ENCODE measurements at places on chromosomes 4 and X.

DNA sequence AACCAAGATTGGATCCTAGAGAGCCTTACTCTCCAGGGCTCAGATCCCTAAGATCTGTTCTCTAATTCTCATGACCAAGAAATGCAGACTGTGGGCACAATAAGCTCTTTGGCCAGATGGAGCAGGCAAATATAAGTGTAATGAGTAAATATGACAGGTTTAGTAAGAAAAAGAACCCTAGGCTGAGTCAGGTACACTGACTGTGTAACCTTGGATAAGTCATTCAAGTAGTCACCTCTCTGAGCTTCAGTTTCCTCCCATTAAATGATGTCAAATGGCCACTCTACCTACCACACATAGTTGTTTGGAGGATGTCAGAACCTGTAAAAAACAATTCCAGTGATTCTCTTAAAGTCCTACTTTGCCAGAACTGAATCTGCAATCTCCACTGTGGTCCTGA is 8.3 kb upstream of the EDA start:
- DNase-seq, result no peak

DNA sequence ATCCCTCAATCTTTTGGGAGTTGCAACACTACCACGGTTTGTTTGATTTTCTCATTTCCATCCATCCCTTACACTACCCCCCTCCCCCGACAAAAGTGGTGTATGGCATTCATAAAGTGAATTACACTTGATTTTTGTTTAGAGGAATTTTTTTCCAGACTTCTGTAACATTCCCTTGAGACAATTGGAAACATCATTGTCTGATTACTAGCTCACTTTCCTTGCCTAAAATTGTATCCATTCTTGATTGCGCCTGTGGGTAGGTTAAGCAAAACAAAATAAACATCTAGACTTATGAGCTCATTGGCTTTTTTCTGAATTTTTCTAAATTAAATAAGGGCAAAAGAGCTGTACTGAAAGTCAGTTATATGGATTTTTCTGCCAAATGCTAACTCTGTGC is 3.5 kb downstream of the GPC3 start:
- no peak for DNase-seq

GRCh38 chrX:119784747-119785446 is 6.5 kb downstream of the RPL39 start:
- peak; percentile 54 for DNase-seq

- DNase-seq, result no peak
Measured at GRCh38 chr4:124790471-124790870, 77.9 kb upstream of the ANKRD50 start.

GRCh38 chrX:2398064-2398656 is 102.6 kb downstream of the DHRSX start:
- no peak for DNase-seq

DNA sequence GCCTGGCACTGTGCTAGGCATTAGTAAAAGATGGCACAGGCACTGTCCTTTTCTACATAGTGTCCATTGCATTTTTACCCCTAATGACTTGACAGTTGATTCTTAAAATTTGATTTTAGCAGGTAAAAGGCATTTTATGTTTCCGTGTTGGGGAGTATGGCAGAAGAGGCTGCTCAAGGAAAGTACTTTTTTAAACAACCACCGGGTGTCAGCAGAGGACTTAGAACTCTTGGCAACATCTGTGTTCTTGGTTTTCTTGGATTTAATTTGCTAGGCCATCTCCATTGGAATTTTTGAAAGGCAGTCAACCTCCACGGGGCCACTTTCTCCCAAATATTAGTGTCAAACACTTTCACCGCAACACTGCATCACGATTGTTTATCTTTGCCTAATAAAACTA is 102.9 kb downstream of the TSPAN7 start:
- DNase-seq, result no peak

DNA sequence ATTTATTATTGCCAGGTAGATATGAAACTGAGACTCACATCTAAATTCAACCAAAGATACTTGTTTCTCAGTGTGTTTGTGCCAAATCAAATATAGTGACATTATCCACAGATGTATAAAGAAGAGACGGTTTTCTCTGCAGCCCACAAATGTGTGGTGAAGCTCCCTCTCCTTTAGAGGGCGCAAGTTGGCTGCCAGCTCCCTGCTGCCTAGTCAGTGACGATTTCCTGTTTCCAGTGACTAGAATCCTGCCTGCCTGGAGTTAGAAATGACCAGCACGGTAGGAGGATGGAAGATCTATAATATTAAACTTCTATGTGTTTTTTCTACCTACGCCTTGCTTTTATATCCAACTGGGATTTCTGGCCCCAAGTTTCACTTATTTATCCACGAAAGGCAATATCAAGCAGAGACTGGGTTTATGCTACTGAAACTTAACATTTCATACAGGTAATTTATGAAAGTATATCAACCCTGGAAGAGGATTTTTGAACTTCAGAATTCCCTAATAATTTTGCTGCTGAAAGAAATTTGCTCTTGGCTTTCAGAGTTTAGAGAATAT is 1793.7 kb upstream of the TENM3 start:
- DNase-seq, result no peak

- DNase-seq, result no peak
Measured at GRCh38 chrX:66000628-66001272, 39.1 kb downstream of the VSIG4 start.

GRCh38 chr4:186891859-186892486 is 168.3 kb upstream of the FAT1 start:
- DNase-seq, result no peak

GRCh38 chr4:23770011-23770410 is 119.8 kb downstream of the PPARGC1A start:
- no peak for DNase-seq

DNA sequence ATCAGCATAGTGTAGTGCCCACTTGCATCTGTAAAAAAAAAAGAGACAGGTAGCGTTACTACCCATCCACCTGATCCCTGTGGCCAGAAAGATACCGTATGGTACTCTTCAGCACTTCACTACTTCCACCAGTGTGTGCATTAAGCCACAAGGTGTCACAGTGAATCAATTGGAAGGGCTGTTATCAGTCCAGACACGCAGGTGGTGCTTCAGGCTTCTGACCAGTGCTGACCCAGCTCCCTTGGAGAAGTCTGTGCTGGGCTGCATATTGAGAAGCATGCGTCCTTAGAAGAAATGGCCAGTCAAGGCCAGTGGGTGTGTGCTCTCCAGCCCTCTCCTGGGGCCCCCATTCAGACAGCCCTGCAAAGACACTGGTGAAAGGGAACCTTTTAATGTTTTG is 10.6 kb downstream of the LDB2 start:
- no peak for DNase-seq

GRCh38 chr4:17997129-17997528 is 24.4 kb downstream of the LCORL start:
- DNase-seq, result no peak

DNA sequence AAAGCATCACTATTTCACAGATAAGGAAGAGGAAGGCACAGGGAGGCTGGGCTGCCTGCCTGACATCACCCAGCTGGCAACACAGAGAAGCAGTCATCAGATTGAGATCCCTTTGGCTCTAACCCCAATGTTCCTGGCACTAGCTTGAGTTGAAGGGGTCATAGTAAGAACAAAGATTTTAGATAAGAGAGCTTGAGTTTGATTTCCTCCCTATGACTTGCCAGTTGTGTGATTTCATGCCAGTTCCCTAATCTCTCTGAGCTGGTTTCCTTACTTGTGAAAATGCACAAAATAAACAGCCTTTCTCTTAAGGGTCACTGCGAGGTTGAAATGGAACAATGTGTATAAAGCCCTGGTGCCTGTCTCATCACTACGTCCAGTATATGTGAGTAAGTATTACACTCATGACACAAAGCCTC is 475.4 kb upstream of the HS3ST1 start:
- DNase-seq, result no peak

DNA sequence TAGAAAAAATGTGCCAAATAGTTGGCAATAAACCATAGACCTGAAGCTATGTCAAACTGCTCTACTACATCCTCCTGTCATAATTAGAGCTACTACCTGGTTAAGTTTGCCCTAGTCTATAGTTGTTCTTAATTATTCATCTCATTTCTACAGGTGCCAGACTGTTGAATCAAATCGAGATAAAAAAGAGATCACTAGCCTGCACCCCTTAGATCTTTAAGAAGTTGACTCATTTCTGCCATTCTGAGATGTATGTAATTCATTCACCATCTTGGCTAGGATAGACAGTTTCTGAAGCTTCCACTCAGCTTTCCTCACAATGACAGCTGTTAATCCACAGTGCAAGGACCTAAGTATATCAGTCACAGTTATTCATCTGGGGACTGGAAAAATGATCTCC is 452.1 kb upstream of the BOD1L1 start:
- DNase-seq, result no peak

DNA sequence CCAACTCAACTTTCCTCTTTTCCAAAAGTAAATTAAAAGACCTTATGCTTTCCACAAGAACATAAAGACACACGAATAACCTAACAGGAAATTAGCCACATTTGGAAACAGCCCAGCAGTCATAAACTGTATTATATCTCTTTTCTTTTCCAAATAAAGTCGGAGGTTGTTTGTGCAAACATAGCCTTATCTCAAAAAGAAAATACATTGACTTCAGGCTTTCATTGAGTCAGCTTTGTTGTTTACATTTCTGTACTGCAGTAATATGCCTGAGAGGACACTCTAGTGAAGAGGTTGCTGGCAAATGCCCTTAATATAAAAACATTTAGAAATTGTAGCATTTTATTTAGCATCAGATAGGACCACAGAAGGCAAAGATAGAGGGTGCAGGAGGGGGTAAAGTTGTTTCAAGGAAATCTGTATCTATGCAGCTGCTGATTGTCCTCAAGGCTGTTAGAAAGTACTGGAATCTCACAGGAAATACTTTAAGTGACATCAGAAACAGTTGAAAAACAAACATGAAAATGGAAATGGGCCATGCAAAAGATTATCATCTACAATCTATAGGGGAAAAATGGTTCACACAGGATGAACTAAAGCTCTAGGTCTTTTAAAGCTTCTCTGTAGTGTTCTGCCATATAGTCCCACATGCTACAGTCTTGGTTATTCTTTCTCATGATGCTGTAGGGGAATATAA is 14.5 kb downstream of the LNX1 start:
- DNase-seq, result no peak
